ENCODE measurements at places on chromosomes 11 and 22.

DNA sequence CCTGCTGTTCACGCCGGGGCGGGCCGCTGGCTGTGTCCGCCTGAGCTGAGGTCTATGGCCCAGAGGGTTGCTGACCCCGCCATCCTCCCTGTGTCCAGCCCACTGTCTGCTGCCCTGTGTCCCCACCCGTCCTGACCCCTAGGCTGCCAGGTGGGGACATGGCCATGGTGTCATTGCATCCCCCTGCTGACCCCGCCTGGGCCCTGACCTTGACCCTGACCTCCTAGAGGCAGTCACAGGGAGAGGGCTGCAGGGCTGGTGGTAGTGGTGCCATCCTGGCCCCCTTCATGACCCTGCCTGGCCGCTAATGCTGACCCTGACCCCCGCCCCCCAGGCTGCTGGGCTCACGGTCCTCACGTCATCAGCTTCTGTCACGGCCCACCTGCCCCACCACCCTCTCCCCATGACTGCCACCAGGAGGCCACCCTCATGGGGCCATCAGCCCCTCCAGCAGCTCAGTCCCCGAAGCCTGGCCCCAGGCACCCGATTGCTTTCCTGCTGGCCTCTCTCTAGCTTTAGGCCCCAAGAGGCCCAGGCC, 285.9 kb downstream of the BRD1 start:
- no peak for DNase-seq

DNA sequence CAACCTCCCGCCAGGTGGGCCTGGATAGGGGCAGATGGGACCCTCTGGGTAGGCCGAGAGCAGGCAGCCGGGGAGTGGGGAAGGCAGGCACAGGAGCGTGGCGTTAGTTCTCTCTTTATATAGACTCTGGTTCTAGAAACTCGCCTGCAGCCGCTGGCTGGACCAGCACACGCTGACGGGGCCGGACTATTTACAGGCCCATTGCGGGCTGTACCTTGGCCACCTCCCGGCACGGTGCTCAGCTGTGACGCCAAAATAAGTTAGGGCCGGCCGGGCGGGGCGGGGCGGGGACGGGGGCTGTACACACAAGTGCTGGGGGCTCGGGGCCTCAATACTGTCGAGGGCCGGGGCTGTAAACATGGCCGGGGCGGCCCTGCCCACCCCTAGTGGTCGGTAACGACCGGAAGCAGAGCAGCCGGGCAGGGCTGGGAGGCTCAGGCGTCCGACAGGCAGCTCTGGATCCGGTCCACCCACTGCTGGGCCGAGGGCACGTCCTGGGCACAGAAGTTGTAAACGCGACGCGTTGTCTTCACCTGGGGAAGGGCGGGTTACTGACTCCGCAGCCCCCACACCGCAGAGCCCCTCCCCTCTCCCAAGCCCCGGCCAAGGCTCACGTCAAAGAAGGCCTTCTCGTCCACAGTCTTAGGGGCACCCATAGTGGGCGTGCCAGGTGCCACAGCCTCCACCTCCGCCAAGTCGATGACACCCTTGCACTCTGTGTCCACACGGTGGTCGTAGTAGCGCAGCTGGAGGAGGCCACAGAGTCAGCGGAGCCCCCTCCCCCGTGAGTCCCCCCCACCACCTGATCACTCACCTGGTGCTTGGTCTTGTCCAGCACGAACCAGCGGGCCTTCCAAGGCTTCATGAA, 27.9 kb downstream of the SBF1 start:
- no peak for DNase-seq

DNA sequence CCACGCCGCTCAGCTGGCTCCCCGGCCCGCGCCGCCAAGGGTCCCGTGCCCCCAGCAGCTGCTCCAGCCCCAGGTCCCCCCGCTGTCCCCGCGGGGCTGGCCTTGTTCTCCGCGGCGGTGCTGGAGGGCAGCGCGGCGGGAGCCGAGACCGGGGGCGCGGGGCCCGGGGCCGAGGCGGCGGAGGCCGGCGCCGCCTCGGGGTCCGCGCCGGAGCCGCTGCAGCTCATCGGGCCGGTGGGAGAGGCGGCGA, 128 bp downstream of the TAF10 start:
- no peak for DNase-seq

- DNase-seq = no peak
Observed at GRCh38 chr11:108985236-108985944, 320.5 kb downstream of the DDX10 start.

GRCh38 chr22:43297270-43298061, 45.7 kb downstream of the SCUBE1 start:
- DNase-seq = no peak

- DNase-seq = no peak
Observed at GRCh38 chr11:31810779-31811647, at the start of gene PAX6. TSS of gene PAX6 (minus strand) at chr11:31811322. CDS start at chr11:31806411, 4,911 bp downstream.

DNA sequence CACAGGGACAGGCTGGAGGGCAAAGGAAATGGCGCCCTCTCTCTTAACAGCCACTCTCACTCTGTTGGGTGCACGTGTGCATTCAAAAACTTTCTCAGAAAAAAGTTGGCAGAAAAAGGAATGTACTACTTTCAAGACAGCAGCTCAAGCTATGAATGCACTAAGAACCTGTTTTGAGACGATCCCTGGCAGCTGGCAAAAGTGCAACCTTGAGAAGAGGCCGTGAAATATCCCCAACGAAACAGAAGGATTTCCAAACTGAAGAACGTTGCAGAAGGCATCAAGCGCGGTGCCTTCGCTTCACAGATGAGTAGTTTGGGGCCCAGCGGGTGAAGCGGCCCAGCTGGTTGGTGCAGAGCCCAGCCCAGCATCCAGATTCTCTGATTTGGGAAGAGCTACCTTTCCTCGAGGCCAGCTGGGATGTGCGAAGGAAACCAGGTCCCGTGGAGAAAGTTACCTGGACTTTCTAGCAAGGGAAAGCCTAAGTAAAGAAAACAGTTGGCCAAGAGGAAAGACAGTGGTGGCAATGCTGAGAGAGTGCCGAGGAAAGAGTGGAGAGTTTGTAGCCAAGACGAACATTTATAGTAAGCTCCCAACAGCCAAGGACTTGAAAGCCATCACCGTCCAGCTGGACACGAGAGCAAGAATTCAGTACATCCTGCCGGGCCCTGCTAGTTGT, 16.3 kb downstream of the IFT27 start:
- DNase-seq = no peak

GRCh38 chr11:56531856-56532255, 11.2 kb downstream of the OR5M11 start:
- DNase-seq = no peak

- DNase-seq = no peak
Observed at GRCh38 chr11:133999355-133999754, 42.6 kb upstream of the IGSF9B start.

GRCh38 chr22:29044657-29045176, 16.9 kb downstream of the C22orf31 start:
- no peak for DNase-seq

DNA sequence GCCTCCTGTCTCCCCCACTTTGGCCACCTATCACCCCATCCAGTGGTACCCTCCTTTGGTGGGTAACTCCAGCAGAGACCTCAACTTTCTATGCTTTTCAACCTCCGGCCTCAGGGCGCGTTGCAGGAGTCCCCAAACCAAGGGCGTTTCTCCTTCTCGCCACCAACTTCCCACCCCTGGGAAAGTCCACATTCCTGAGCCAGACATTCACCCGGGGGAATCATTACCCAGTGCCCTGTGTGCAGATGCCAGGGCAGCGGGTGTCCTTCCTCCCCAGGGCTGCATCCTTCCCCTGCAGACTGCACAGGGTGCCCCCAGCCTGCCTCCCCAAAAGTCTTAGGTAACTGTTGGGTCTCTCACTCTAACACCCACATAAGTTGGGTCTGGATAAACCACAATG, 26.4 kb downstream of the MYEOV start:
- DNase-seq = no peak

GRCh38 chr11:10398525-10398924, 56.5 kb upstream of the AMPD3 start:
- DNase-seq = no peak

DNA sequence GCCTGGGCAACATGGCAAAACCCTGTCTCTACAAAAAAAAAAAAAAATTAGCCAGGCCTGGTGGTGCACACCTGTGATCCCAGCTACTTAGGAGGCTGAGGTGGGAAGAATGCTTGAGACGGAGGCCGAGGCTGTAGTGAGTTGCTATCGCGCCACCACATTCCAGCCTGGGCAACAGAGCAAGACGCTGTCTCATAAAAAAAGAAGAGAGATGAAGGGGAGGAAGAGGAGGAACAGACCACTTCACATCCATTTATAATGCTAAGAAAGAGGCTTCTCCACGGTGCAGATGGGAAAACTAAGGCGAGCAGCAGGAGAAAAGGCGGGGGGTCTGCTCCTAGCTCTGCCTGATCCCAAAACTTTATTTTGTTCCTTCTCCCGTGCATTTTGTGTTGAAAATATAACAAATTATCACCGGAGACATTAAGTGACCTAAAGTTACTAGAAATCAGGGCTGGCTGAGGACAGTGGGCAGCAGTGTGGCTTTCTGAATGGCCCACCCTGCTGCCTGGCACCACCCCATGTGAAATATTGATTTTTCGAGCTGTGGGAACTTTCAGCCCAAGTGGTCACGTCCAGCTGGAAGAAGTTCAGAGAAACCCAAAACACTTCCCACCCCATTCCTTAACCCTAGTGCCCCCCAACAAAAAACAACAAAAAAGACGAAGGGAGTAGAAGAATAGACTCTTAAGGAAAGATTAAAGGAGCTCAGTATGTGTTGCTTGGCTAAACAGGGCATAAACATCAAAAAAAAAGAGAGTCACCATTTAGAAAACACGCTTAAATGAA, 9.5 kb downstream of the MYH9 start:
- DNase-seq = no peak

DNA sequence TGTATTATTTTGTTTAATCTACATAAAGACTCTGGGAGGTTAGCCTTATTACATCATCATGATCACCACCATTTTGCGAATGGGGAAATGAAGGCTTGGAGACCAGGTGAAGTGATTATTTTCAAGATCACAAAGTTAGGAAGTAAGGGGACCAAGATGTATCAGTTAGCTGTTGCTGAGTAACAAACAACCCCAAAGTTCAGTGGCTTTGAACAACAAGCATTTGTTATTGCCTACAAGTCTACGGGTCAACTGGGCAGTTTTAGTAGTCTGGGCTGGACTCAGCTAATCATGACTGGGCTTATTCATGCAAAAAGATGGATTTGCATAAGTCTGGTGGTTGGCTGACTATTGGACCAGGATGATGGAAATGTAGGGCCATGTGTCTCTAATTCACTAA, 389.2 kb downstream of the MIAT start:
- DNase-seq = no peak

DNA sequence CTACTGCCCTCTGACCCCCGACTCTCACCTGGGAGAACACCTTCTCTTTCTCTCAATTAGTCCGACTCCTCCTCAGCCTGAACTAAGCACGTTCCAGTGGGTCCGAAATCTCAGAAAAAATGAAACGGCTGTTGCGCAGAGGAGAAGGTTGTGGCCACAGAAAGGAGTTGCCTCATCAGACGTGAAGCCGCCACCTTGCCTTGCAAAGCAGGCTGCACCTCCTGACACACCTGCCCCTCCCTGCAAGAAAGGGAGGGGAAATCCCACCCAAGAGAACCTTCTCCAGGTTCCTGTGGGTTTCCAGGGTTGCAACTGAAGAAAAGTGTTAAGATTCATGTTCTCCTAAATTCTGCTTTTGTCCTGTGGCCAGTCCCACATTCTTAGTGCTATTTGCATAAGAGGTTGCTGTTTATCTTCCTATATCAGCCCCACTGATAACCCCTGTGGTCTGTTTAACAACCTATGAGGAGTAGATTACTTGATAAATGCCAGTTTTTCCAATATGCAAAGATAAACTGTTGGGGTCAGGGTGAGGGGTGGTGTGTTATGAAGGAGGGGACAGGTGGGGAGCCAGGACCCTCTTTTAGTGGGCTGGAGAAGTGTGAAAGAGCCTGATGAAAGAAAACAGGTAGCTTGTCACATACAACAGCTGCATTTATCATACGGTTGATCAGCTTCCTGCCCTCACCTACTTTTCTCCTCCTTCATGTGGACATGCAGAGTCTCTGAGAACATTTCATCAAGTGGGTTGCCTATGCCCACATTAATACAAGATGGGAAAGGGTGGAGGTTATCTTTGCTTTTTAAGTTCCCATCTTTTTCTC, 18.2 kb downstream of the ZBTB16 start:
- peak; percentile 60 for DNase-seq

DNA sequence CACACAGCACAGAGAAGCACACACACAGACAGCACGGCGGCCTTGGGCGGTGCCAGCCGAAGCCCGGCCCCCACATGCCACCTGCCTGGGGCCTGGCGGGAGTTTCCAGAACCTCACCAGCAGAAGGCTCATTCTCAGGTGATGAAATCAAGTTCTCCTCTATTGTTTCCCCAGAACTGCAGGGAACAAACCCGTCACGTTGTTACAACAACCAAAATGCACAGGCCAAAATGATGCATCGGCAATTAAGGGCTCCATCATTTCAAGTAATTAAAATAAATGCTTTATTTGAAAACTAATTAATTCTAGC, 30.8 kb downstream of the GNB1L start:
- DNase-seq = no peak

All from activated gamma-delta T cell treated with Interleukin-2 at 50 U/mL for 16 hours (primary cell).